ENCODE measurements at places on chromosomes 2 and 18. TPM values are rescaled to one million over a fixed set of nuclear protein-coding genes. Genes with fewer than 3 reads are reported as not detected.
A peak's percentile ranks its signal among the peaks of the same experiment; 100 is the strongest.

CTAGE1 gene
- polyA plus RNA-seq = not detected

GRCh38 chr18:62249478-62250097 is 62.5 kb downstream of the RELCH start:
- peak; percentile 72 for DNase-seq

DNA sequence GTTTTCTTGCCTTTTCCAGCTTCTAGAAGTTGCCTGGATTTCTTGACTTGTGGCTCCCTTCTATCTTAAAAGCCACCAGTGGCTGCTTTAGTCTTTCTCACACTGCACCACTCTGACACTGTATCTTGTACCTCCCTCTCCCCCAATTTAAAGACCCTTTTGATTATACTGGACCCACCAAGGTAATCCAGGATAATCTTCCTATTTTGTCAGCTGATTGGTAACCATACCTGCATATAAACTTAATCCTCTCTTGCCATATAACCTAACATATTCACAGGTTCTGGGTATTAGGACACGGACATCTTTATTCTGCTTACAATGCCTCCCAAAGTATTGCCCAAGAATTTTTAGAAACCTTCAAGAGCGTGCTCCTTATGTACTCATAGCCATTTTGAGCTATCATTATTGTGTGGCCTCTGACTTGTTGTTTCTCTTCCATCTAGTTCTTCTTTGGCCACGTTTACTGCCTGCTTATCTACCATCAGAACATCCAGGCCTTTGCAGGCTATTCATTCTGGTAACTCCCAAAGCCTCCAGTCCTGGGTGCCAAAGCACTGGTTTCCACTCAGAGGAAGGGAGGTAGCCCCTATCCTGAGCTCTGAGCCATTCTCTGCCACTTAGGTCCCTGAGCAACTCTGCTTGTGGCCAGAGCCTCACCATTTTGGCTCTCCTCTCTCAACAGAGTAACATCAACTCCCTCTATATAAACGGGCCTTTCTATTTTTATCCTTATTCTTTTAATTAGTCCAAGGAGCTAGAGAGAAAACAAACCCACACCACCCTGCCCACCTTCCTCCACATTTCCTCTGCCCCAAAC is 70.8 kb downstream of the MYO3B start:
- no peak for DNase-seq

DNA sequence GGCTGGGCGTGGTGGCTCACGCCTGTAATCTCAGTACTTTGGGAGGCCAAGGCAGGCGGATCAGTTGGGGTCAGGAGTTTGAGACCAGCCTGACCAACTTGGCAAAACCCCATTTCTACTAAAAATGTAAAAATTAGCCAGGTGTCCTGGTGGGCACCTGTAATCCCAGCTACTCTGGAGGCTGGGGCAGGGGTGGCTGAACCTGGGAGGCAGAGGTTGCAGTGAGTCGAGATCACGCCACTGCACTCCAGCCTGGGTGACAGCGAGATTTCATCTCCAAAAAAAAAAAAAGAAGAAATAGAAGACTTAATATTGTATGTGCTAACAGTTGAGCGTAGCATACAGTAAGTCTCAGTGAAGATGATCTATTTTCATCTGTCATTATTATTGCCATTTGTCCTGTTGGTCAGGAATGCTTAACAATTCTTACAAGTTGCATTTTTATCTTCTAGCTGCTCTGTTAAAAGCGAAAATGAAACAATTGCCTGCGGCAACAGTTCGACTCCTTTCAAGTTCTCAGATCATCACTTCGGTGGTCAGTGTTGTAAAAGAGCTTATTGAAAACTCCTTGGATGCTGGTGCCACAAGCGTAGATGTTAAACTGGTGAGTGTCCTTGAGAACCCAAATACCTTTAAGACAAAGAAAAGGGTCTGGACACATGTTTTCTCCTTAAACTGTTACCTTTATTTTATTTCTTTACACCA is 7.2 kb downstream of the PMS1 start:
- DNase-seq = no peak

- DNase-seq = peak; percentile 43
Observed at GRCh38 chr2:100615886-100616285, 53.1 kb downstream of the PDCL3 start.

DNA sequence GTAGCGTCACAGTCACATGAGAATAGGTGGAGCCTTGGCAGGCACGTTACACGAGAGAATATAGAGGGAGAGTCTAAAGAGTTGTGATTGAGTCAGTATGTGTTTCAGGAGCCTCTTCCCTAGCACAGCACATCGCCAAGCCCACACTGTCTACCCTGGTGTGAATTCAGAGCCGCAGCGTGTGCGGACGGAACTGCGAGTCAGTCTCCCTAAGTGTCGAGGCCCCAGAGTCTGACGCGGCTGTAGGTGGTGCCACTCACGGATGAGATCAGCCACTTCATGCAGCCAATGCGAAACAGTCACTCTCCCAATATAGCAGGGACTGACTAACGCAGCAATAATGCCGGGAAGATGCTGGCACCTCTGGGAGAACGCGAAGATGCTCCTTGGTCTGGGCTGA is 587.3 kb upstream of the ID2 start:
- DNase-seq = no peak

ZNF385B gene
- 3.8 TPM for polyA plus RNA-seq

LCT gene
- not detected for polyA plus RNA-seq
